HT1080 (cell line): ENCODE measurements at places on chromosomes 1 and 21. TPM values are rescaled to one million over a fixed set of nuclear protein-coding genes. Genes with fewer than 3 reads are reported as not detected.

DNA sequence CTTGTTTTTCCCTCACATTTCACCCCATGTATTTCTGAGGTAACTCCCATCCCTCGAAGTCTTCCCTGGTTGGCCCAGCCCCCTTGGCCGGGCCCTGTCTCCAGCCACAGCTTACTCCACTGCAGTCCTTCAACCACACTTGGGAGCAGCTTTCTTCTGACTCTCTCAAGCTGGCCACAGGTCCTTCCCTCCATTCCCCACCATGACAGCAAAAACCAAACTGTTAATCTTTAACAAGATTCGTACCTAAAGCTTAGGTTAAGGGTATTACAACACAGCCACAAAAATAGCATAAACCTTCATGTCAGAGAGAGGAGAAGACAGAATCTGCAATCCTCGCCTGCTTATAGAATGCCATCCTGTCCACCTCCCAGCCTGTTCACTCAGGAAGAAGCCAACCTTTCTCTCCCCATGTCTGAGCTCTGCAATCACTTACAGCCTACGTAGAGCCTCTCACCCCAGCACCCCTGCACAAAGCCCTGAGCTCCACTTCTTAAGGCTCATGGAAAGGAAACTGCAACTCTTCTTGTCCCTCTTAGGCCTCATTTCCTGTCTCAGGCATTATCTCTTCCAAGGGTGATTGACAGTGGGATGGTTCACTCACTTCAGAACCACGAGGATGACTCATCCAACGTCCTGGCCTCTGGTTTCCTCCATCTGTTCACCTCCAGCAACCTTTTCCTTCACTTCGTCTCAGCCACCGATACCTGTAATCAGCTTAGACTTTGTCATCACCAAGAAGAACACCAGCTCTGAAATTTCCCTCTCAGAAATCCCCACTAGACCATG lies 72.8 kb downstream of the CD2 start:
- DNase-seq: peak; percentile 87

GRCh38 chr1:40438391-40439015 lies 11.8 kb upstream of the ZFP69B start:
- no peak for DNase-seq

- DNase-seq: no peak
These were observed 162.8 kb downstream of the PRDM16 start for GRCh38 chr1:3231826-3232225.

GRCh38 chr1:111751906-111752575 lies 3.7 kb upstream of the DDX20 start:
- no peak for DNase-seq

SERPINC1 gene
- not detected in 2 replicates for total RNA-seq

DNA sequence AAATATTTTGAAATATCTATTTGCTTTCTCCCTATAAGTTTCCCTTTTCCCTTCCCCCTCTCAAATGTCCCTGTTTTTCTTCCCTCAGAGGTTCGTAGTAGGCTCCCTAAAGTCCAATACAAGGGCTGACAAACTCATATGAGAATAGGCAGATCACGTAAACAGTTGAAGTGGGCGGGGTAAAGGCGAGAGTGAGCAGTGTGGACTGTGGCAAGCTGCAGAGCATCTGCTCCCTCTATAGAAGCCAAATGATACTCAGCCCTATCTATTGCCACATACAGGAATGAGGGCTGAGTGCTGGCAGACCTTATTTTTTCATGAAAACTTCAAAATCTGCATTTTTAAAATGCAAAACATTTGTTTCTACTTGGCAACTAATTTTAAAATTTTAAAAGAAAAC lies 26.3 kb downstream of the PRDX6 start:
- peak; percentile 6 for DNase-seq

DNA sequence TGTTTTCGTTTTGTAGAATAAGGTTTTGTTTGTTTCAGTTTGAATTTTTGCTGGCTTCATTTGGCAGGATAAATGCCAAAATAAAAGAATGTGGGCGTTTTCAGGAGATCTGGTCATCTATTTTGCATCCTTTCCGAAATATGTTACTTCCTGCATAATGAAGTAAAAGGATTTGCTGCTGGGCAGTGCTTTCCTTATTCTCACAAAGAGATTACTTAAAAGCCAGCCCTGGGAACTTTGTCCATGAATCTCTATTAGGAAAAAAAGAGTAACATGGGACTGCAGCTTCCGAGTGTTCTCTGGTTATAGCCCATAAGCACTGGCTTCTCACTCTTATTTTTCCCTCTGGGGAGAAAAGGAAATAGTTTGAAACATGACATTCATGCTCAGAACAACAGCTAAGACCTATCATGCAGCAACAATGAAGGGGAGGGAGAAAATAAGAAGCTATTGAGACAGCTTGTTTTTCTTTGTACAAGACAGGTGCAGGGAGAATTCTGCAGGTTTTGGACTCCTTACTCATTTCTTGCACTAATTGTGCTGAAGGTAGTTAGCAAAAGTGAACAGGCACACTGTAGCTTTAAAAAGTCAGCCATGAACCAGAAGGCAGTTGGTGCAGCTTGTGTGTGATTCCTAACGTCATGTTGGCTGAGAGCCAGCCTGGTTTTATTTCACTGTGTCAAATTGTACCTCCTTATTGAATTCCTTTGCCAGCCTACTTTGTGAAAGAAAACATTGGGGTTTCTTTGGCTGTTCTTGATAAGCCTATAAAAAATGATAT lies at the start of gene SAMD13:
TSS of gene SAMD13 (plus strand) at position 705 of the 781 bp plus-strand sequence. CDS start 1,527 bp downstream, outside the sequence.
- DNase-seq: peak; percentile 38

CHRM3 gene
- total RNA-seq: 3.2 and 3.3 TPM in 2 replicates

DNAJC11 gene
- 40.6 and 44.7 TPM in 2 replicates for total RNA-seq

DNA sequence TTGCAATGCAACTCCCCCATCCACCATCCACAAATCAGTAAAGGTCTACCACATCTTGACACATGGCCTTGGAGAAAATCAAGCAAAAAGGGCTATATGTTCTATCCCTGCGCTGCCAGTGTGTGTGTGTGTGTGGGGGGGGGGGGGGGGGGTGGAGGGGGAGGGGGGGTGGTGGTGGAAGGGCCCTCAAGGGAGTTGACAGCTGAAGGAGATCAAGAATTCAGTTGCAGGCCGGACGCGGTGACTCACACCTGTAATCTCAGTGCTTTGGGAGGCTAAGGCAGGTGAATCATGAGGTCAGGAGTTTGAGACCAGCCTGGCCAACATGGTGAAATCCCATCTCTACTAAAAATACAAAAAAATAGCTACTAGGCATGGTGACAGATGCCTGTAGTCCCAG lies 37.6 kb upstream of the CLIC4 start:
- DNase-seq: peak; percentile 91

CLCA2 gene
- total RNA-seq: 0.07 and 0.26 TPM in 2 replicates

EDEM3 gene
- total RNA-seq: 26.4 and 34.5 TPM in 2 replicates

DNA sequence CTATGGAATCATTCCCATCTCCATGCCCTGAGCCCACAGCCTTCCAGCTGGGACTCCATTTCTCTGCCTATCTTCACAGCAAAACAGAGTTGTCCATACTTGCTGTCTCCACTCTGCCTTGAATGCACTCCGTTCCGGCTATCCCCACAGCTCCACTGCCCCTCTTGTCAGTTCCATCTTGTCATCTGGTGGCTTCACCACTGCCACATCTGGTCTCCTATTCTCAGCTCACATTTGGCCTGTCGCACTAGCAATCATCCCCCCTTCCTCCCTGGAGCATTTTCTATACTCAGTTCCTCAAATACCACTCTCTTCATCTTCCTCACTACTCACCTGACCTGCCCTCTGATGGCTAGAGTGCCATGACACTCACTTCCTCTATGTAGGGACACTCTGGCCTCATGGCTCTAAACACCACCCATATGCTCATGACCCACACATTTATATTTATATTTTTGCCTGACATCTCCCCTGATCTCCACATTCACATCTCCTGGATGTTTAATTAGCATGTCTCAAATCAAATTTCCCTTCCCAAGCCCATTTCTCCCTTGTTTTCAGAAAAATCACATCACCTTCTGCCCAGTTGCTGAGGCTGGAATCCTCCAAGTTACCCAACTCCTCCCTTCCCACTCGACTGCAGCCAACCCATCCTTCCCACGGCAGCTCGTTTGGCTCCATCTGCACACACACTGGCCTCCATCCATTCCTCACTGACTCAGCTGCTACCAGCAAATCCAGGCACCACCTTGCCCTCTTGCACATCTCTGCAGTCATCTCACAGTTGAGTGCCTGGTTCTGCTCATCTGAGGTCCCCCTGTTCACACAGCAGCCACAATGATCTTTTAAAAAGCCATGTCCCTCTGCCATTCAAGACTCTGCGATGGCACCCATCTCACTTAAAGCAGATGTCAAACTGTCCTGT lies 6.1 kb downstream of the ZNF692 start:
- no peak for DNase-seq

DNA sequence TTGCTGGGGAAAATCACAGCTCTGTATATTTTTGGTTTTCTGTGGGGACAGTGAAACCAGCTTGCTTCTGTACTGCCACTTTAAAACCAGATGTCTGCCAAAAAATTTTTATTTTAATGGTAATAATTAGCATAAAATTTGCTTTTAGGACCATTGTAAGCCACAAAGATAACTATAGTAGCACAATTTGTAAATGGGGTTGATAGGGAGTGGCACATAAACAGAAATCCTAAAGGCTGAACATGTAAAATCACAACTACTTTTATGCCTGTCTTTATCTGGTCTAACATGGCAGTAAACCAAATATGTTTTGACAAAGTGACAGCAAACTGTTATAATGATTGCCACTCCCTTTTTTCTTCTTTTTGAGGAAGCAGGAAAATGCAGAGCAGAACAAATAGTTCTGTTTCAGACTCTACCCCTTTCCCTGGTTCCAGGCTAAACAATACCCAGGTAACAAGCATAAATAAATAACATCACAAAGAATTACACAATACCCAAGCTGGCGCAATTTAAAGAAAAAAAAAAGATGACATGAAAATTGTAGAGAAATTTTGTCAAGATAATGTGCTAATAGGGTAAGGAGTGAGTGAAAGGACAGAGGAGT lies 24.0 kb upstream of the CCDC181 start:
- DNase-seq: no peak

DNA sequence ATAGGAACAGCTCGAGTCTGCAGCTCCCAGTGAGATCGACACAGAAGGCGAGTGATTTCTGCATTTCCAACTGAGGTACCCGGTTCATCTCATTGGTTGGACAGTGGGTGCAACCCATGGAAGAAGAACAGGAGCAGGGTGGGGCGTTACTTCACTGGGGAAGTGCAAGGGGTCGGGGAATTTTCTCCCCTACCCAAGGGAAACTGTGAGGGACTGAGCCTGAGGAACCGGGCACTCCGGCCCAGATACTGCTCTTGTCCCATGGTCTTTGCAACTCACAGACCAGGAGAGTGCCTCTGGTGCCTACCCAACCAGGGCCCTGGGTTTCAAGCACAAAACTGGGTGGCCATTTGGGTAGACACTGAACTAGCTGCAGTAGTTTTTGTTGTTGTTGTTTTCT lies 307.1 kb downstream of the AMY1C start:
- no peak for DNase-seq

PPIE gene
- 32.3 and 32.4 TPM in 2 replicates for total RNA-seq

GRCh38 chr21:27425574-27425973 lies 458.7 kb upstream of the ADAMTS5 start:
- DNase-seq: peak; percentile 63

TSHB gene
- not detected in 2 replicates for total RNA-seq

- no peak for DNase-seq
These were observed 70.0 kb upstream of the KCNJ15 start for GRCh38 chr21:38186661-38187270.

INKA2 gene
- total RNA-seq: 0.73 and 4.2 TPM in 2 replicates

ANKRD35 gene
- total RNA-seq: 0.08 TPM in 1 of 2 replicates, not detected in the other

GRCh38 chr1:246110343-246111219 lies 396.5 kb downstream of the SMYD3 start:
- peak; percentile 46 for DNase-seq

AGMAT gene
- total RNA-seq: not detected in 2 replicates

DNA sequence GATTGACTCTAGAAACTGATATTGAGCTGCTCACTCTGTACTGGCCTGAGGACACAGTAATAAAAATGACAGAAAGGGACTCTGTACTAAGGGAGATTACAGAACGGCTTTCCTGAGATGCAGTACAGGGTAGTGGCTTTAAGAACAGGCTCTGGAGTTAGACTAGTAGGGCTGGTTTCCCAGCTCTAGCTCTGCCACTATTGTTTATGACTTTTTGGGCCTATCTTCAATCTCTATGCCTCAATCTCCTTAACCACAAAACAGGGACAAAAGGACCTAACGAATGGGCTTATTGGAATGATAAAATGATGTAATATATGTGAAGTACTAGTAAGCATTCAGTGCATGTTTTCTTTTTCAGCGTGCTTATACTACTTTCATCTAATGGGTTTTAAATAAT lies 1.4 kb downstream of the DEPDC1 start:
- DNase-seq: no peak

HSD3B1 gene
- not detected in 2 replicates for total RNA-seq

- DNase-seq: no peak
These were observed 341.8 kb upstream of the VAMP3 start for GRCh38 chr1:7429290-7429689.

AMY1B gene
- not detected in 2 replicates for total RNA-seq

DNA sequence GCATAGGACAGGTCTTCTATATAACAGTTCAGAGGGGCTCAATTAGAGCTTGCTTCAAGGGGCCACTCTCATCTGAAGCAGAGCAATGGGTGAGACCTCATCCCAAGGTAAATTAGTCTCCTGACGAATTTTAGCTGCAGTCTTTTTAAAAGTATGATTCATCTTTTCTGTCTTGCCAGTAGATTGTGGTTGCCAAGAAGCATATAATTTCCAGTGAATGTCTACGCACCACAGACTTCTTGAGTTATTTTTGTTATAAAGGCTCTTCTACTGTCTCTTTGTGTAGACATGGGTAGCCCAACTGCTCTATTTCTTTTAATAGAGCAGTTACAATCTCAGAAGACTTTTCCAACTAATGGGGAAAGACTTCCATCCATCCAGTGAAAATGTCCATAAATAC lies 108.9 kb upstream of the FMN2 start:
- peak; percentile 1 for DNase-seq

- no peak for DNase-seq
These were observed 80.2 kb downstream of the LMX1A start for GRCh38 chr1:165276314-165276713.

CCDC185 gene
- not detected in 2 replicates for total RNA-seq

VAV3 gene
- 3.7 and 5.7 TPM in 2 replicates for total RNA-seq

GRCh38 chr1:87134061-87134460 lies 194.6 kb upstream of the LMO4 start:
- DNase-seq: no peak

DNA sequence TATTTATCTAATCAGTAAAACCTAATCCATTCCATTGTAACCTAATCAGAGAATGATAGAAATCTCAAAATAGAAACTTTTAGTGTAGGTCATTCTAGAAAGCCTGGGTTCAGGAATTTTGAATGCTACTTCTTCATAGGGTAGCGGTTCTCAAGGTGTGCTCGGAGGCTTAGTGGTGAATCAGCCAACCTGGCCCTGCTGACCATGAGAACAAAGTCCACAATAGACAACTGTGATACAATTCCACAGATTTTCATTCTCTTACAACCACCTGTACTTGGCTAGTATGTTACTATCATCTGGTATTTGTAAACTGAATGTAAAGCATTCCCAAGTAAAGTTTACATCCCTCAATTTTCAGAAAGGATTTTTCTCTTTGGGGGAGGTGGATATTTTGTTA lies 7.5 kb upstream of the PUM1 start:
- DNase-seq: no peak

CELA2A gene
- not detected in 2 replicates for total RNA-seq

OR2T11 gene
- not detected in 2 replicates for total RNA-seq

ASCL5 gene
- not detected in 2 replicates for total RNA-seq
